Fibroblast of skin of right quadriceps (primary cell): ENCODE measurements at places on chromosomes 4 and X.

DNA sequence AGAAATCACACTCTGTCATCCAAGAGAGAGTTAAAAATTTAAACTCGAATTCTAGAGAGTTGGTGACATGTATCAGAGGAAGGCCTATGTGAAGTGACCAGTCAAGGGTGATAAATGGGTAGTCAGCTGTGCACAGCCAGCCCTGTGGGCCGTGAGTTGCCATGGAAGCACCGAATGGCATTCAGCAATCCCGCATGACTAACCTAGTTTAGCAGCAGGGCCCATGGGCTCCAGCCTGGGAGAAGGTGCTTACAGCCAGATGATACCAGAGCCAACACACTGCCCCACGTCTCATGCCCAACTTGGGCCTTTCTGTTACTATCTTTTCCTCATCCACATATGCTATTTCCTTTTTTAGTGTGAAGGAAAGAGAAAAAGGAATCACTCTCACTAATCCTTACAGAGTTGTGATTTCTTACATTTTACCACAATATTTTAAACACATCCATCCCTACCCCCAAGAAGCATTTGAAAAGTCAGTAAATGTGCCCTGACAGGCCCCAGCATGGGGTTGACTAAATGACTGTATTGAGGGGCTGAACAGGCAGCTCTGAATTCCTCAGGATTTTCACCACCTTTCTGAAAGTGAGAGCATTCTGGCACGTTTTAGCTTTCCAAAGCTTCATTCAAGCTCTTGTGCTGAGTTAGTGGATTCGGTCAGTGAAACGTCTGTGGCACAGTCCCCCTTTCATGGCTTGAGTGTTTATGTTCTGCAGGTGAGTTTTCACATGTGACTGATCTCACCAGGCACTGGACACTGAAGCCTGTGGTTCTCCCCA lies 104.2 kb downstream of the AFF1 start:
- DNase-seq, result peak; percentile 71

- DNase-seq, result no peak
Observed at GRCh38 chr4:124288706-124289486, 423.6 kb downstream of the ANKRD50 start.

- peak; percentile 96 for DNase-seq
Observed at GRCh38 chr4:5758741-5759140, 47.7 kb downstream of the EVC start.

DNA sequence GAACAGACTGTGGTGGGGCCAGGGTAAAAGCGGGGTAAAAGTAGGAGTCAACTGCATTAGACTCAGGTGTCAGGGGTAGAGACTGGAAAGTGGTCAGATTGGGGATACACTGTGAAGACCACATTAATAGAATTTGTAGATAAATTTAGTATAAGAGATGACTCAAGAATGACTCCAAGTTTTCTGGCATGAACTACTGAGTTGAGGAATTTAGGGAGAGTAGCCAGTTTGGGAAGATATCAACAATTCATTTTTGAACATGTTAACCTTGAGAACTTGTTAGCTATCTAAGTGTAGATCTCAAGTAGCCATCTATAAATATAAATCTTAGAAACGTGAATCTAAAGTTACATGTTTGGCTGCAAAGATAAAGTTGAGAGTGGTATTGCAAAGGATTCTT lies 206.9 kb upstream of the HCCS start:
- peak; percentile 68 for DNase-seq

- no peak for DNase-seq
Observed at GRCh38 chr4:108398836-108399235, 221.5 kb upstream of the RPL34 start.

DNA sequence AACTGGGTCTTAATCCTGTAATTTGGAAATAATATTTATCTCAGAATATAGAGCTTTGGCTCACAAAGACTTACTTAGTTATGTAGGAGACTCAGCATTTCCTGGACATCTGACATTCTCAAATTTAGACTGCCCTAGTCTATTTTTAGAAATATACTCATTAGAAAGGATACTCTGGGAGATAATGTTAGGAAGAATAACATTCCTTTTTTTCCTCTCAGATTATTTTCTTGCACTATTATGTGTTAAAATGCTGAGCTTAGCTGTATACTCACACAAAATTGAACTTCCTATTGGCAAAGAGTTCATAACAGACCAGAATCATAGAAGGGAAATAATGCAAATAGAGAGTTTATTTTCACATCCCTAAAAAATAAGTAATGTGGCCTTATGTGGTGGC lies 1424.9 kb upstream of the PCDH7 start:
- DNase-seq, result no peak
